Activated T-helper 9 cell treated with anti-CD3 and anti-CD28 coated beads, Interleukin-2, amount 50 U/mL, for 16 hours (primary cell): ENCODE measurements at places on chromosomes 13 and 19.

- DNase-seq = no peak
Measured at GRCh38 chr19:2719232-2719735, 1.9 kb downstream of the DIRAS1 start.

- no peak for DNase-seq
Measured at GRCh38 chr13:96781141-96781540, 213.1 kb downstream of the OXGR1 start.

- no peak for DNase-seq
Measured at GRCh38 chr19:307793-308420, 16.7 kb upstream of the PLPP2 start.

DNA sequence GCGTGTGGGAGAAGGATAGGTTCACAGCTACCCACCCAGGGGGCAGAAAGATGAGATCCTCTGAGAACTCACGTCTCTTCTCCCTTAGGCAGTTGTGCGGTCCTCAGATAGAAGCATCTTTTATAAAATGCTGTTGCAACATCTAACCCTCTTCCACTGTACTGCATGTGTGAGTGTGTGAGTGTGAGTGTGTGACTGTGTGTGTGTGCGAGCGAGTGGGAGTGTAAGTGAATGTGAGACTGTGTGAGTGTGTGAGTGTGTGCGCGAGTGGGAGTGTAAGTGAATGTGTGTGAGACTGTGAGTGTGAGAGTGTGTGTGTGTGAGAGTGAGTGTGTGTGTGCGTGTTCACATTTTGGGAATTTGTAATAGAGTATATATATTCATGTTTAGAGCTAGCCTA, 55.6 kb upstream of the F7 start:
- DNase-seq = no peak

GRCh38 chr13:19984430-19985218, 26.1 kb downstream of the ZMYM2 start:
- no peak for DNase-seq

DNA sequence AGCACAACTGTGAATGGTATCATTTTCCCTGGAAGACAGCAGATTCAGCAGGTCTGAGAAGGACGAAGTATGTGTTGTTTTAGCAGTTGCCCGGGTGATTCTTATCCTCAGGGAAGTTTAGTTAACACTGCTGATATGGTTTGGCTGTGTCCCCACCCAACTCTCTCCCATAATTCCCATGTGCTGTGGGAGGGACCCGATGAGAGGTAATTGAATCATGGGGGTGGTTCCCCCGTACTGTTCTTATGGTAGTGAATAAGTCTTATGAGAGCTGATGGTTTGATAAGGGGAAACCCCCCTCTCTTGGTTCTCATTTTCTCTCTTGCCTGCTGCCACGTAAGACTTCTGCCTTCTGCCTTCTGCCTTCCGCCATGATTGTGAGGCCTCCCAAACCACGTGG, 81.0 kb upstream of the UBAC2 start:
- DNase-seq = peak; percentile 14

DNA sequence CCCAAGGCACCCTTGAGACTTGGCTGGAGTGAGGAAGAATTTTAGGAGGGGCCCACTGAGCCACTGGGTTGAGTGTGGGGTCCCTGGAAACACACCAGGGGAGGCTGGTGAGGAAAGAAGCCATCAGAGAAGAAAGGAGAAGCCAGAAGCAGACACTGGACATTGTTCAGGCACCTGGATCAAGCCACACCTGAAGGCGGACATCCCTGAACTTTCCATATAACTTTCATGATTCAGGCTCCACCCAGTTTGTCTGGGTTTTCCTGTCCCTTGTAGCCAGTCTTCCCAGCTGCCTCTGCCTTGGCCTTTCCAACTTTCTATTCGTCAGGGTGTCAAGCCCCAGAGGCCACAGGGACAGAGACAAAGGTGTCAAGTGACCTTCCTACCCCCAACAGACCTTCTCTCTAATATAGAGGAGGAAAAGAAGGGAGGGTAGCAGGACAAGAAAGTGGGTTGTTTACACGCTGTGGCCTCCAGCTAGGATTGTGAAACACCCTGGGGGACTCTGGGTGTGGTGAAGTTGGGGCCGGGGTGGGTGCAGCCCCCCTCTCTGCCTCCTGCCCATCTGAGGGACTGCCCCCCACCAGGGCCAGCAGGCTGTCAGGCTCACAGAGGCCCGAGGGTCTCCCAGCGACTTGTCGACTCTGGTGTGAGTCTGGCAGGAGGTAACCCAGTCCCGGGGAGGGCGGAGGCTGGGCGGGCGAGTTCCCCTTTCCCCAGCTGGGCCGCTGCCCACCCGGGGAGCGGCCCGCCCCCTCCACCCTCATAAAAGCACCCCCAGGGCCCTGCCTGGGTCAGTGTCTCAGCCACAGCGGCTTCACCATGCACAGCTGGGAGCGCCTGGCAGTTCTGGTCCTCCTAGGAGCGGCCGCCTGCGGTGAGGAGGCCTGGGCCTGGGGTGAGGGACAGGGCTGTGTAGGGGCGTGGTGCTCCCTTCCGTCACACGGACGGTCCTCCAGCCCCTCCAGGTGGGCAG, at the start of gene CFD:
Gene CFD (plus strand): TSS at position 797 of the 976 bp plus-strand sequence. CDS start 26 bp downstream, at position 823.
- DNase-seq = no peak

DNA sequence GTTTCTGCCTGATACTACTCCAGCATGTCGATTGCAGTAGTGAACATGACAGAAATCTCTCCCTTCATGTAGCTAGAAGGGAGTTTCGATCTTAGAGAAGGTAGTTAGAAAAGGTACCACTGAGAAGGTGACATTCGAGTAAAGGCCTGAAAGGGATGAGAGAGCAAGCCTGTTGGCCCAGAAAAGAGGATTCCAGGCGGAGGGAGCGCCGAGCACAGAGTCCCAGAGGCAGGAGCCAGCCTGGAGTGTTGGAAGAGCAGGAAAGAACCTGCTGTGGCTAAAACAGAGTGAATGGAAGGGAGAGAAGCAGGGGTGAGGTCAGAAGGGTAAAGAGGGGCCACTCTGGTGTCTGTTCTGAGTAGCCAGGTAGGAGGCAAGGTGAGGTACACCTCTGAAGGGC, 52.5 kb downstream of the GARRE1 start:
- no peak for DNase-seq

- no peak for DNase-seq
Measured at GRCh38 chr19:15048128-15048527, 1.2 kb upstream of the CASP14 start.

DNA sequence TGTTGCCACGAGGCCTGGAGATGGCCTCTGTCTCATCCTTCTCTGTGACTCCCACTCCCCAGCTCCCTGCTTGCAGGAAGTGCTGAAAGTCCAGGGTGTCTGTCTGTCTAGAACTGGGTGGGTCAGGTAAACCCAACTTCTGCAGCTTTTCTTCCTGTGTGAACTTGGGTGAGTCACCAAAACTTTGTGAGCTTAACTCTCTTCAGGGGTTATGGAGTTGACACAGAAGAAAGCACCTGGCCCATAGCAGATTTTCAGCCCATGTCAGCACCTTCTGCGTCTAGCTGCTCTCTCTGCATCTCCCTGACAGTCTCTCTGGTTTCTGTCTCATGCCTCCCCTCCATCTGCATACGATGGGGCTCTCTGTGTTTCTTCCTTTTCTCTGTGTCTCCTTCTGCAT, 4.2 kb upstream of the CACNG7 start:
- DNase-seq = no peak

DNA sequence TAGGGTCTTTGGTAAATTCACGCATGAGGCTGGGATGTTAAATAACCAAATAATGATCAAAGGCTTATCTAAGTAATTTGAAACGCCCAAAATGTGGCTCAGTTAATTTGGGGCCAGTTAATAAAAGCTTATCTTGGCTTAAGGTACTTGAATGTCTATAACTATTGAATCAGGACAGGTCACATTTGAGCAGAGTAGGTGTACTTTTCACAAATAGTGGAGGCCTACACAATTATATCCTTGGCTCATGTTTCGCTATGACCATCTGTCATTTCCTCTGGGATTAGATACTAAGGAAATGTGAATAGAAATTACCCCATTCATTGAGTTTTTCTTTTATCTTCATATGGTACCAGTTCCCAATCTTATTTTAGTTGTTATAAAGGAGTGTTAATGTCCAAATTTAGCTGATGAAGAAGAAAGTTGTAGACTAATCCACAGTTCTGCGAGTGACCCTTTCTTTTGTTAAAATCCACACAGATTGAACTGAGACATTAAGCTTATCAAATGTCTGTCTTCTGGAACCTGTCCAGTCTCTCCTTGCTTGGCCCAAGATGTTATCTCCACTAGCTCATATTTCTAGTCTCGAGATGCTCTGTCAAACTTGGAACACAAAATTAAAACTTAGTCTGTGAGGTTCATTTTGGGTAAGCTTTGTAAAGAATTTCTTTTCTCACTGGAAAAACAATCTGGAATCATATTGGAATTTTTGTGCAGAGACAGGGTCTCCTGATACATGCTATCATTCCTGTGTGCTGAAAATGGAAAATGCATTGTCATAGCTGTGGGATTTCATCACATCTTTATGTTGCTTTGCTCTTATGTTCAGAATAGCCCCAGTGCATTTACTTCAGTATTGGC, 31.0 kb downstream of the SLAIN1 start:
- no peak for DNase-seq

DNA sequence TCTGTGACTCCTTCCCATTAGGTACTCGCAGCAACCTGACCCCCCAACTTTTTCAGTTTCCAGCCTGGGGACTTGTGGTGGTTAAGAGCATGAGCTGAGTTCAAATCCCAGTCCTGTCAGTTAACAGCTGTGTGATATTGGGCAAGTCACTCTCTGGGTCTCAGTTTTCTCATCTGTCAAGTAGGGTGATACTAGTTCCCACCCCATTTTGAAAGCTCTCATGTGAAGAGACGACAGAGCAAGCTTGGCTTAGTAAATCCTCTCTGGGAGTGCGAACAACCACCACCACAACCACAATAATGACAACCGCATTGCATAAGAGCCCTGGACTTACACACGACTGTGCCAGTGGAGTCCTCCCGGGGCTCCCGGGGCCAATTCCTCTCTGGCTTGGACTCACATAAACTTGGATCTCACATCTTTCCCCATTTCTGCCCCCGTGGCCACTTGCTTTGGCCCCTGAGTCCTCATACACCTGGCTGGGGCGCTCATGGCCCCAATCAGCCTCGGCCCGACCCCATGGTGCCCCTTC, 454 bp downstream of the BLVRB start:
- DNase-seq = no peak

DNA sequence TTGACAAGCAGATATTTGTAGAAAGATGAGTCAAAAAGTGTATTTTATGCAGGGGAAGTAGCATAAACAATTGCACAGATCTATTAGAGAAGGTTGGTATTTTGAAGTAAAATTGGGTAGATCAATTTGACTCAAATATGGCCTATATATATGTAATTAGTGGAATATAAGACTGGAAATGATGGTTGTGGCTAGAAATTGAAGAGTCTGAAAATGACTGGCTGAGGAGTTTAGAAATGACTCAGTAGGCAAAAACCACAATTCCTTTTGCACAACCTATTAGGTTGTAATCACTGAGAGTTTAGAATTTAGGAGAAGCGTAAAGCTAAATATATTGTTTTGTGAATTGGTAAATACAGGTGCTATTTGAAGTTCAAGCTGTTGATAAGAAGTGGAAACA, 622.6 kb upstream of the PCDH20 start:
- DNase-seq = no peak

- no peak for DNase-seq
Measured at GRCh38 chr19:33256261-33256660, 30.6 kb upstream of the SLC7A10 start.

- no peak for DNase-seq
Measured at GRCh38 chr13:41383386-41383785, 72.3 kb downstream of the NAA16 start.

GRCh38 chr13:51733374-51734298, 70.3 kb downstream of the DHRS12 start:
- DNase-seq = no peak

DNA sequence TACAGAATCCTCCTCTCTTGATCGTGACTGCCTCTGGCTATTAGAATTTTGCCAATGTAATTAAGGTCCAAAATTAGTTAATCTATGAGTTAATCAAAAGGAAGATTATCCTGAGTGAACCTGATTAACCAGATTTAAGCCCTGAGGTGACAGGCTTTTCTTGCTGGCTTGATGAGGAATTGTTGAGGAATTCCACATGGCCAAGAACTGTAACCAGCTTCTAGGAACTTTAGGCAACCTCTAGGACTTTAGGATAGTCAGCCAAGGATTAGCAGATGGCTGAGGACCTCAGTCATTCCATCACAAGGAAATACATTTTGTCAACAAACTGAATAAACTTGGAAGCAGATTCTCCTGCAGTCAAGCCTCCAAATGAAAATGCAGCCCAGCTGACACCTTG, 84.8 kb downstream of the STOML3 start:
- DNase-seq = no peak

DNA sequence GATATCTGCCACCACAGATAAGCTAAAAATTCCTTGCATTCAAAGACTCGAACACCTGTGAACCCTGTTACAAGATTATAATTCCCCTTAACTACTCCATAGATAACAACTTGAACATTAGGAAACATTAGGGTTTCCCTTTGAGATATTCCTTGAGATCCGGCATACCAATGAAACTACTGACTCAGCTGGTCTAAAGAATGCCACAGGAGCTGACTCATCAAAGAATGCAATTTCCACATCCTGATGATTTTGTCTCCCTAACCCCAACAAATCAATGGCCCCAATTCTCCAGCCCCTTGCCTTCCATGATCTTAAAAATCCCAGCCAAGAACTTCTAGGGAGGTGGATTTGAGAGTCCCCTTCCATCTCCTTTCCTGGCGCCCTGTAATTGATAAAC, 35.6 kb upstream of the ZNF599 start:
- no peak for DNase-seq

- no peak for DNase-seq
Measured at GRCh38 chr13:102903659-102904407, 58.0 kb downstream of the ERCC5 start.

DNA sequence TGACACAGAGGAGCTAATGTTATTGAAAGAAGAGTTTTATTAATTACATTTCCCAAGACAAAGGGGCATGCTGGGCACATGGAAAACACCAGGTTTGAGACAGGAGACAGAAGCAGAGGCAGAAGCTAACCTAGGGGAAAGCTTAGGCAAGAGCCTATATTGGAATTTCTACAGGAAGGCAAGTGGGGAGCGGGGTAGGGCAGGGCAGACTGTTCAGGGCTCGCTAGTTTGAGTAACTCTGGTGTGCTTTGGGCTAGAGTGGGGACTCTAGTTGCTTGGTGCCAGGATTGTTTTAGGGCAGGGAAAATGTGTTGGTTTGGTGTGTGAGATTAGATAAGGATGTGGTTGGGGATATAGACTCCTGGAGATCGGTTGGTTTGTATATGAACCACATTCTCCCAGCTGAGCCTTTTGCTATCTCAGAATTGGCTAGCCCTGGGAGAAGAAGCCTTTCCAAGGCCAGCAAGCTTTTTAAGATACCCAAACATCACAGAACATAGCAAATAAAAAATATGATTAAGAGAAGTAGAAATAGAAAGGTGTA, 8.4 kb upstream of the UFM1 start:
- DNase-seq = no peak
